Mucosa of gallbladder (tissue), 1 donor: ENCODE measurements at places on chromosomes 5 and 9. TPM values are rescaled to one million over a fixed set of nuclear protein-coding genes. Genes with fewer than 3 reads are reported as not detected.
A peak's percentile ranks its signal among the peaks of the same experiment; 100 is the strongest.

DNA sequence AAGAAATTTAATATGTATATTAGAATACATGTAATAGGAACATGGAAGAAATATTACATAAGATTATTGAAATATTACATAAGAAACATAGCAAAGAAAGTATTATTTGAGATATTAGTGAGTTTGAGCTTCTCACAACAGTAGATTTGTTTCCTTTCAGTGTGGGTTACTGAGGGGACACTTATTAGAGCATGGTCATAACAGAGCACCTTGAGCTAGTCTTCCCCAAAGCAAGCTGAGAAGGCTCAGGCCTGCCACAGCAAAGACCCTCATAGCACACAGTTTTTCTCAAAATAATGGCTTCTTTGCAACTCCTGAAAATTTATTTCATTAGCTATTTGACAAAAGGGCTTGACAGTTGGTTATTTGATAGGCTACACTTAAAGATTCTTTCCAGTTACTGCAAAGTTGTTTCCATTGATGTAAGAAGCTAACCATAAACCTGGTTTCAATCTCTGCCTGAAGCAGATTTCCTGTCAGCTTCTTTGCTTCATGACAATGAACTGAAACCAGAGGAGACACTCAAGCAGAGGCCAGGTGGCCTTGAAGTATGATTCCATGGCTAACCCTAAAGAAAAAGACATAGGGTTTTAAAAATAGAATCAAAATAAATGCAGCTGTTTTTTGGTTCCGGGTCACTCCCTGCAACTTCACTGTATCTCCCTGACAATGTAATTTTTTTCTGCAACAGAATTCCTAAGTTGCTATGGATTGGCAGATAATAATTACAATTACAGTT, 68.6 kb downstream of the ERMP1 start:
- DNase-seq: no peak

Gene OR1J2
- total RNA-seq: not detected

DNA sequence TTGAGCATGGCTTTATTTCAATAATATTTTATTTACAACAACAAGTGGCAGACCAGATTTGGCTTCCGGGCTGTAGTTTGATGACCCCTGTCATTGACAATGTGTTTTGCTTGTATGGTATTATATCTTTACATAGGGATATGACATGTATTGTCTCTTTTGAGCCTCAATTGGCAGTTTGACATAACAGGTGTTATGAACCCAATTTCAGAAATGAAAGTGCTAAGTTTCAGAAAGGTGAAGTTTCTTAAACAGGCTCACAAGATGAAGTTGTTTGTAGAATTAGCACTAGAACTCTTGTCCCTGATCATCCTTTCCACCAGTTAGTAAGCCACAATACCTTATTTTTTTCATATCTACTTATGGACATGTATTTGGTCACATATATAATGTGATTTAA, 303.0 kb upstream of the GRIA1 start:
- DNase-seq: no peak

DNA sequence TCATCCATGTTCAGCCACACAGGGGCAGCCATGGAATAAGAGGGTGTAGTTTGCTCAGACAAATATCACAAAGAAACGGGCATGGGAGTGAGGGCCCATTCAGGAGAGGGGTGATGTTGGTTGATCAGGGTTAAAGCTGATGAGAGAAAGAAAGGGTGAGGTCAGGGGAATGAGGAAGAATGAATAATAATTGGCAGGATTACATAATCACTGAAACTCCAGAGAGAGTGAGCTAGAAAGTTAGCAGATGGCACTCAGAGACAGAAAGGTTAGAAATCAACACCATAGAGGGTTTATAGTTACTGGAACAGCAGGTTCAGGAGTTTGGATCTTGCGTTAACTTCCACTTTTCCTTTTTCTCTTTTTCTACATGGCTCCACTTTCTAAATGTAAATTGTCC, 113.9 kb downstream of the TAF11L14 start:
- no peak for DNase-seq

Gene ARID3C
- not detected for total RNA-seq

- DNase-seq: peak; percentile 60
These were observed 1.3 kb downstream of the SLC9A3 start for GRCh38 chr5:522899-523440.

DNA sequence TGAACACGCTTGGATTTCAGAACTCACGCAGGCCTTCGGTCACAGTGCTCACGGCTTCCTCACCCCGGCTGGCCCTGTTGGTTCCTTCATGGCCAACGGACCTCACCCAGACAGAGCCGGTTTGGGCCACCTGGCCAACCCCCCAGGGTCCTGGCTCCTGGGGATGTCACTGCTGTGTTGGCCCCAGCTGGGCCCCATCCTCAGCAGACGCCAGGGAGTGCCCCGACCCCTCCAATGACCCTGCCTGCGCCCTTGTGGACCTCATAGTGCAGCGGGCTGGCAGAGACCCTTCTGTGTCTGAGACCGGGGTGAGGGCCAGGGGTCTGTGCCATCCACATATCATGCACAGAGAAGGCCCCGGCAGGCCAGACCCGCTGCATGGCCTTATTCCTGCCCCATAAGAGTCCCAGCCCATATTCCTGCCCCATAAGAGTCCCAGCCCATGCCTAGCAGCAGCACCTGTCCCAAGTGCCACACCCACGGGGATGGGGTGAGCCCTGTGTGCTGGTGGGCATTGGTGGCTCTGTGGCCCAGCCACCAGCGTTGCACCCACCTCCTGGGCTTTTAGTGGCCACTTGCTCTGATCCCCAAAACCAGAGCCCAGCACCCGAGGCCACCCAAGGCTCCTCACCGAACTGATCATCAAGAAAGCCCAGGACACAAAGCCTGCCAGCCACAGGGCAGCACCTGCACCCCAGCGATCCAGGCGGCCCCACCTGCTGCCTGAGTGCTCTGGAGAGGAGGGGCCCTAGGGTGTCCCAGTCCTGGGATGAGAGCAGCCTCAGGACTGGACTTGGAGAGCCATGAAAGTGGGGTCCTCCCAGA, 1.3 kb upstream of the LPCAT1 start:
- no peak for DNase-seq

- DNase-seq: no peak
These were observed 55.5 kb downstream of the MYO10 start for GRCh38 chr5:16880547-16880946.

DNA sequence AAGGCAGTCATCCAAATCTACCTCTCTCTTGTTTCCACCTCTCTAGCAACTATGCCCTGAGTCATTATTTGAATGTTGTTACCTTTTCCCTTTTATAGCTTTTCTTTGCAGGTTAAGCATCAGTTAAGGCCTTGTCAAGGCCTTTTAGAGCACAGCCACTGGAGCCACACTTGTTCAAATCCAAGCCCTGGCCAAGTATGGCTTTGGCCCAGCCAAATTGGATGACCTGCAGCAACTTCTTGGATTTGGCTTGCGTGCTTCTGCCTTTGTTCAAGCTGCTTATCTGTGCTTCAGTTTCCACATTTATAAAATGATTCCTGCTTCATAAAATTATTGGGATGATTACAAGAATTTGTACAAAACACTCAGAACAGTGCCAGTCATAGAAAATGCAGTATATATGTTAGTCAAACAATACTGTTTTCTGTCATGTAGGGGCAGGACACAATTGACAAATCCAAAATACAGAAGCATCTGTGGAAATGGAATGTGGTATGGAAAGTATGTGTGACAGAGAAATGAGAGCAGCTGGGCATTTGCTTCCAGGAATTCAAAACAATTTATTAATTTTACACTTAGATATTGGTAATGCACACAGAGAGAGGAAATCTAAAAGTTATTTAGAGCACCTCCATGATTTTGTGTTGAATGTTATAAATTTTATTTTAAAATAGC, 17.9 kb upstream of the RLN1 start:
- no peak for DNase-seq

GRCh38 chr5:55988979-55989638, 5.7 kb downstream of the IL6ST start:
- DNase-seq: no peak

DNA sequence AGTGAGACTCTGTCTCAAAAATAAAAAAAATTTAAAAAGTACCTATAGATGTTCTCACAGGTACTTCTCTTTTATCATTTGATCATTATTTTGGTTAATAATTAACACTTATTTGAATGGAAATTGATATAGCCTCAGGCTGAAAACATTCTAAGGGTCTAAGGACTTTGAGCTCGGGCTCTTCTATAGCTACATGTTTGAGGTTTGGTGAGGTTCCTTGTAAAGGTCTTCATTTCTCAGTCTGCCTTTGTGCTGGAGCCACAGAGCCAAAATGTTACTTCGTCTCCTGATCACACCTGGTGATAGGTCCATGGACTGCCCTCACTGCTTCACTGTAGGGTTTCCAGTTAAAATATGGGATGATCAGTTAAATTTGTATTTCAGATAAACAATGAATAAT, 22.6 kb downstream of the ARHGEF37 start:
- no peak for DNase-seq

- DNase-seq: no peak
These were observed 10.5 kb upstream of the NACC2 start for GRCh38 chr9:136105398-136106135.
